ENCODE measurements at places on chromosomes 4 and X.

DNA sequence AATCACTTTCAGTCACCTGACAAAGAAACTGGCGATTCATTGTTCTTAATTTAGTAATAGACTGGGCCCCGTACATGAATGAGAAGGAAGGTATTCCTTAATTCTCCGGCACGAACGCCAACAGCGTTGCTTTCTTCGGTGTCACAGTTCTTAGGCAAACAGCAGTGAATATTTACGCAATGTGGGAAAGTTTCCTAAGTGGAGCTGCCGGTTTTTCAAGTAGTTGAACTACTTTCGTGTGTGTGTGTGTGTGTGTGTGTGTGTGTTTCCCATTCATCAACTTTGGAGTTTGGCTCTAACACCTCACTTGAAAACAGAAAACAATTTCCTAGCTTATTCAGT is 651 bp downstream of the NXT2 start:
- no peak for DNase-seq

GRCh38 chr4:184475096-184475461 is 729 bp upstream of the IRF2 start:
- no peak for DNase-seq

DNA sequence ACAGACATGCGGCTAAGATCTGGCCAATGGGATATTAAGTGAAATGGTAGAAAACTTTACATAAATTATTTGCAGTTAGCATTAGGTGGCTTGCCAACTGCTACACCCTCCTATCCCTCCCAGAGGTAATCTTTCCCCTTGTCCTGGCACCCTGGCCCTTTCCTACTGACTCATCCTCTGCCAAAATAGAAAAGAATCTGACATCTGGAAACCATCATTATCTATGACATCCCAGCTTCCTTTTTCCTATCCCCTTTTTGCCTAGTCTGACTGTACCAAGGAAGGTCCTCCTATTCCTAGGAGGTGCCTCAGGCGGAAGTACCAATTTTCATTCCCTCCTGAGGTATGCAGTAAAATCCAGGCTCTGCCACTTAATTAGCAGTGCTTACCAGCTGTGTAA is 163.6 kb upstream of the KLF3 start:
- DNase-seq: no peak

DNA sequence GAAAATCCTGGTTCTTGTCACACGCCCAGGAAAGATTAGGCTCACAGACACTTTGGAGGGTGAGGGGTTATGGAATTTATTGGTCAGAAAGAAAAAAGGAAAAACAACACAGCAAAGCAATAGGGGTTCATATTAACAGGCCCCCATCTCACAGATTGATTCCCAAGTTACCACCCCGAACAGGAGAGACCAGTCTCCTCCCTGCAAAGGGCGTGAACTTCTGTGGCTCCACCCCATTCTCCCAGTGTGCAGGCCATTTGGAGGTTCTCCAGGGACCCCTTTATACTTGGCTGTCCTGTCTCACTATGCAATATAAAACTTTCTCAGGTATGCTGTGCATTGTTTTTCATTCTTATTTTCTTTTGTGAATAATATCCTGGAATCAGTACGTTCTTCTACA is 7.4 kb downstream of the FGF2 start:
- DNase-seq: no peak

DNA sequence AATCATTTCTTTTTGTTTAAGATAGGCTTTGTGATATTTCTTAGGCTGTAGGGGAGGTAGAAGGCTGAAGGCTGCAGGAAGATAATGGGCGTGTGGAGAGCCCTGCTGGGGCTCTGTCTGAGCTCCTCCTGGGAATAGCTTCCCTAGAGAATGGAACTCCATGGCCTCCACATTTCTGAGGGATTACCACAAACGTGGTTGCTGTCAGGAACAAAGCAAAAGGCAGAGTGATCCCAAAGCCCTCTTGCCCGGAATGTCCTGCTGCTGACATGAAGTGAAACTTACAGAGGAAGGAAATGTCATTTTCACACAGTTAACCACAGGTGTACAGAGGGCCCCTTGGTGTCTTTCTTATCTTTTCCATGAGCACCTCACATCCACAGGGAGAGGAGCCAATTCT is 89.3 kb downstream of the DDIT4L start:
- no peak for DNase-seq

DNA sequence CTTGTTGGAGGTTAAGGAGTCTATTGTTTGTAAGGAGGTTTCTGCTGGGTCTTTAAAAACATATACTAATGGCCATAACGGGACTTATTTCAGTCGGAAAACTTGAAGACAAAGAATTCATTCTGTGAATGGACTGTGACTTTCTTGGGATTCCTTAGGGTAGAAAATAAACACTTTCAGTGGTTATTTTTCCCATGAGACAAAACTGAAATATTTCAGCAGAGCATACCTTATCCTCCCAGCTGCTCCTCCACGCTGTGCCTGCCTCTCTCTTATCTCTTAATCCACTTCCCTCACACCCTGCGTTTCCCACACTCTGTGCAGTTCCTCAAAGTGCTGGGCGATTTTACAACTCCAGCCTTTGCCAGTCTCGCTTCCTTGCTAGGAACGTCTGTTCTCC is 47.1 kb upstream of the SORBS2 start:
- DNase-seq: no peak

- no peak for DNase-seq
These were observed 12.2 kb upstream of the DUSP9 start for GRCh38 chrX:153634832-153635231.

DNA sequence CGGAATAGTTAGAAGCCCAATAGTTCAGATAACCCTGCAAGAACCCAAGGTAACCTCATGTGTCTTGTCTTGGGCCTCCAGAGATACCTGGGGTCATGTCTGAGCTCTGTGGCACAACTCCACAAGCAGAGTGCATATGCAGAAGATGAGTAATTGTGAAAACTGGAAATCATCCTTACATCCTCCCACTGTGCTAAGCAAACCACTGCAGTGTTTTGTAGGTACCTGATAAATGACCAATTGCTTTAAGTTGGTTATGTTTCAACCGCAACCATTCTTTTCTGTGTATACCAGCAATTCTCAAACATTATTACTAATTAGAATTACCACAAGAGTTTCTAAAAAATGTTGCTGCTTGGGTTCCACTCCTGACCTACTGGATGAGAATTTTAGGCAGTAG is 73.2 kb downstream of the CBLL2 start:
- DNase-seq: no peak

DNA sequence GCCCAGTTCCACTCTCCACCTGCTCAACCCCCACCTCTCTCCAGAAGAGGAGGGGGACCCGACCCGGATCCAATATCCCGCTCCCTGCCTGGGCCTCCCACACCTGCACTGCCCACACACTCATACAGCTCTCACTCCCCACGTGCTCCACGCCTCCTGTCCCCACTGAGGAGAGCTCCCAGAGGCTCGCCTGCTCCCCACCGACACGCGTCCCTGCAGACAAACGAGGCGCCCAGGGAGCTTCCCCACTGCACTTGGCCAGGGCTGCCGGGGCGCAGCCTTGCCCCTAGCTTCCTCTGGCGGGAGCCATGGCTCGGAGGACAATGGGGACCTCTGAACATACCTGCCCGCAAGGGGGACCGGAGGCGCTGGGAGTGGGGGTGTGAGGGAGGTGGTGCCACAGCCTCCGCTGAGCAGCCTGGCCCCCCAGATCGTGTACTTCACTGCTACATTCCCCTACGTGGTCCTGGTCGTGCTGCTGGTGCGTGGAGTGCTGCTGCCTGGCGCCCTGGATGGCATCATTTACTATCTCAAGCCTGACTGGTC is 5.0 kb downstream of the SLC6A8 start:
- DNase-seq: no peak

- DNase-seq: no peak
These were observed at the start of gene RASGEF1B for GRCh38 chr4:81471588-81472280. TSS of gene RASGEF1B (minus strand) at chr4:81471907. CDS start at chr4:81459508, 12,399 bp downstream.

GRCh38 chr4:180436361-180436760 is 1806.8 kb upstream of the TENM3 start:
- DNase-seq: no peak

- no peak for DNase-seq
These were observed 288.8 kb downstream of the CENPC start for GRCh38 chr4:67256388-67257043.

DNA sequence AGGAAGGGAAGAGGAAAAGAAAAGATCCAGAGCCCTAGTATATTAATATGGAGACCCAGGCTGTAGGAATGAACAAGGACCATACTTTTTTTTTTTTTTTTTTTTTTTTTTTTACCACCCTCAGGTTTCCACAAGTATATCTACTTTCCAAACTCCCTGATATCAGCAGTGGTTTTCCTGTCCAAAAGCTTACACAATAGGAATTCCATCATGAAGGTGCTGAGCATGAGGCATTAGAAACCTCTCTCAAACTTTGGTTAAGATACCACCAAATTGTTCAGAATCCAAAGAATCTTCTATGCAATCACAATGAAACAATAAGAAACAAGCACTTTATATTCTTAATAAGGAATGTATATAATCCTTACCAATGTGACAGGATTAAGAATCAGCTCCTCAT is 26.5 kb downstream of the RPS6KA3 start:
- no peak for DNase-seq

DNA sequence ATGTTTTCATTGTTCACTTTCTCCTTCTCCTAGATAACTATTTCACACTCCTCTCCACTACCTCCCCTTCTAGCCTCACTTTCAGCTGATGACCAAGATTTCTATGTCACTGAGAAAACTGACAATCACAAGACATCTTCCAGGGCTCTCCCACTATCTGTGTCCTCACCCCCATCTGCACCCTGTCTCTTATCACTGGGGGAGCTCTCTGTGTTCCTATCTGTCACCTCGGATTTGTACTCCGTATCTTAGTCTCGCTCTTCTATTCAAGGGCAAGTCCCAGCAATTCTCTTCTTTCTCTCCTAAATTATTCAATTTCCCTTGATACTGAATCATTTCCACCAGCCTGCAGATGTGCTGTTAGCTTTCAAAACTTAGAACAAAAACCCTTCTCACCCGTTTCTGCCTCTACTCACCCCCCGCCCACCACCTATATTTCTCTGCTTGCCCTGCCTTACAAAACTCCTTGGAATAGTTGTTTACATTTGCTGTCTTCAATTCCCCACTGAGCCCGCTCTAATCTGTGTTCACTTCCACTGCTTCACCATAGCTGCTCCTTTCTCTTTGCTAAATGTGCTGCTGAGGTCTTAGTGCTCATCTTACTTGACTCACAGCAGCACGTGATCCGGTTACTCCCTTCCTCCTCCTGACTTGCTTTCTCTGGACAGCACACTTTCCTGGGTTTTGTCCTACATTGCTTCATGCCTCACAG is 293.2 kb downstream of the UNC5C start:
- DNase-seq: no peak

- DNase-seq: no peak
These were observed 183.1 kb upstream of the S100G start for GRCh38 chrX:16466640-16467432.

GRCh38 chrX:107467271-107467670 is 17.8 kb downstream of the FRMPD3 start:
- DNase-seq: no peak

DNA sequence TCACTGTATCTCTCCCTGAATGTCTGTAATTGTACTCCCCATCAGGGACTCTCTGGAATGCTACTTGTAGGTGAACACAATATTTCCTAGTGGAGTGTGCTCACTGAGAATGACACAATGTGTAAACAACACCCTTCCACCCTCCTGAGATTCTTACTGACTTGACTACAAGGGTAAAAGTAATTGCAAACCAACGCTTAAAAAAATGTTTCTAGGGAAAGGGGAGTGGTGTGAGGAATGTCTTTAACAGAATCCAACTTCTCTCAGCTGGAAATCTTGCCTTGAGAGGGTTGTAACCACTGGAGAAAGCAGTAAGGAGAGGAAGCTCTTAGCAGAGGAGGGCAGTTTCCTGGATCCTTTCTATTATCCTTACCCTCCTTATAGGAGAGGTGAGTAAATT is 5.1 kb upstream of the RAPGEF2 start:
- DNase-seq: no peak

- no peak for DNase-seq
These were observed 129.4 kb upstream of the ARSJ start for GRCh38 chr4:114108869-114109268.

- DNase-seq: no peak
These were observed 53.9 kb upstream of the ZNF157 start for GRCh38 chrX:47316276-47317025.

- DNase-seq: no peak
These were observed 586.1 kb downstream of the ADGRL3 start for GRCh38 chr4:61786211-61786610.

- no peak for DNase-seq
These were observed 5.8 kb downstream of the SH3KBP1 start for GRCh38 chrX:19881559-19881958.

DNA sequence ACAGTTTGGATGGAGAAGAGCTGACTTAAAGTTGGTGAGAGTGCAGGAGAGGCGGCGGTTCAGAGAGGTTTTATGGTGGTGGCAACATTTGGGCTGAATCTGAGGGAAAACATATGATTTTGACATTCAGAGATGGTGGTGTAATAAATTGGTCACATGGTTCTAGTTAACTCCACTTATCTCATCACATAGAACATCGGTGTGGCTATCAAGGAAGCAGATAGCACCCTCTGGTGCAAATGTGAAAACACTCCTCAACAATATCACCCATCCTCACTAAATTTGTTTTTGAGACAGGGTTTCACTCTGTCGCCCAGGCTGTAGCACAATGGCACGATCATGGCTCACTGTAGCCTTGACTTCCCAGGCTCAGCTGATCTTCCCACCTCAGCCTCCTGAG is 28.8 kb downstream of the SUPT20HL2 start:
- no peak for DNase-seq

- no peak for DNase-seq
These were observed 162.3 kb downstream of the STIM2 start for GRCh38 chr4:27022963-27023362.

DNA sequence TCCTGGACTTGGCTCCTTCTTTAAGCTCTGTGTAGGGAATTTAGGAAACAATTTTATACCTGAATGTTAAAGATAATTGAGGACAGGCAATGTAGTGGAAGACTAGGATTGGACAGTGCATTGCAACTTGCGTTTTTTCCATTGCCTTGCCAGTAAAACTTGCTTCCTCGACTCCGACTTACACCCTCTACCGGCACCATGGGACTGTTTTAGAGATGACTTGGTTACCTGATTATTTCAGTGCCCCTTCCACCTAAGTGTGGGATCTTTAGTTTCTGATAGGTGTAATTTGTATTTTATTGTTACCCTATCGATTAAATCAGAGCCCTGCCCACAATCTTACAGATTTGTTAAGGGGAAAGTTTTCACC is 1.2 kb downstream of the PRPS1 start:
- DNase-seq: no peak

- no peak for DNase-seq
These were observed 5.3 kb downstream of the ARSF start for GRCh38 chrX:3046253-3047240.

GRCh38 chrX:84187533-84188319 is at the start of gene RPS6KA6:
TSS of gene RPS6KA6 (minus strand) at chrX:84188199. CDS start at chrX:84187899, 300 bp downstream.
- no peak for DNase-seq

DNA sequence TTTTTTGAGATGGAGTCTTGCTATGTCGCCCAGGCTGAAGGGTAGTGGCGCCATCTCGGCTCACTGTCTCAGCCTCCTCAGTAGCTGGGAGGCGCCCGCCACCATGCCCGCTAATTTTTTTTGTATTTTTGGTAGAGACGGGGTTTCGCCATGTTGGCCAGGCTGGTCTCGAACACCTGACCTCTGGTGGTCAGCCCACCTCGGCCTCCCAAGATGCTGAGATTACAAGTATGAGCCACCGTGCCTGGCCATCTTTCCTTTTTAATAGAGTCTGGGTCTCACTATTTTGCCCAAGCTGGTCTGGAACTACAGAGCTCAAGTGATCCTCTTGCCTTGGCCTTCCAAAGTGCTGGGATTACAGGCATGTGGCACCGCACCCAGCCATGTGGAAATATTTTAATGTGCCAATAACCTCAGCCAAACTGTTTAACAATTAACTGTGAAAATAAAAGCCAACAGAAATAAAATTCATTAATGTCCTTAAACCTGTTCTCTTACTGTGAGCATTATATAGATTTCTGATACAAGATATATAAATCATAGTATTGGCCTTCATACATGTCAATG is 16.3 kb downstream of the PDS5A start:
- no peak for DNase-seq
